ENCODE measurements at places on chromosomes 2 and 18. TPM values are rescaled to one million over a fixed set of nuclear protein-coding genes. Genes with fewer than 3 reads are reported as not detected.
A peak's percentile ranks its signal among the peaks of the same experiment; 100 is the strongest.

DNA sequence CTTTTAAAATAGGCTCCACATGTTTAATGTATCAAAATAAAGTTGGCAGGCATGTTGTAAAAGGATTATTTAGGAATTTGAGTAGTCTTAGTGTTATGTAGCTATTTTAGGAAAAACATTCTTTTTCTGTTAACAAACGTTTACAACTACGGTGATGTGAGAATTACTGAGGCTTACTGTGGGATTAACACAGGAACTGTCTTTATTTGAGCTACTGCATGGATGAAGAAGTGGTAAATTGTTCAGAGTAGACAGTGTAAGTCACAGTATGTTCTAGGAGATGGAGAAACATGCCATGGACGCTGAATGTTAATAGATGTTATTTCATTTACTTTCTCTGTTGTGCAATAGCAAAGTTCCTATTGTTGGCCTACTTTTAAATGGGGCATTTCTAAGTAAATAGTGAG lies 1.6 kb downstream of the PPM1B start:
- DNase-seq: no peak

FLACC1 gene
- 0.32 TPM for total RNA-seq

GRCh38 chr2:32258242-32258641 lies 6.4 kb downstream of the NLRC4 start:
- no peak for DNase-seq

DNA sequence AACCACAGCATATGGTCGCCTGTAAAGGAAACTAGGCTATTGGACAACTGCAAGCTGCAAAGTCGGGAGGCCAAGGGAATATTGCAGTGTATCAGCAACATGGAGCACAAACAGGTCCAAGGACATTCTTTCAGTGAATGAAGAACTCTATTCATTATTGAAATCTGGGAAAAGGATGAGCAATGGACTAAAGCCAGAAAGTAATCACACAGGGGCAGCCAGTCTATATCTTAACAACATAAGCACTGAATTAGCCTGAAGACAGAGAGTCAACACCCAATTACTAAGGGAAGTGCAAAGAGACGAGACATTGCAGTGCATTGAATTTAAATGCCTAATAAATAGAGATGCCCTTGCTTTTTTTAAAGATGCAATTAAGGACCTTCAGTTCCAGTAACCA lies 615.5 kb upstream of the SETBP1 start:
- DNase-seq: no peak

DNA sequence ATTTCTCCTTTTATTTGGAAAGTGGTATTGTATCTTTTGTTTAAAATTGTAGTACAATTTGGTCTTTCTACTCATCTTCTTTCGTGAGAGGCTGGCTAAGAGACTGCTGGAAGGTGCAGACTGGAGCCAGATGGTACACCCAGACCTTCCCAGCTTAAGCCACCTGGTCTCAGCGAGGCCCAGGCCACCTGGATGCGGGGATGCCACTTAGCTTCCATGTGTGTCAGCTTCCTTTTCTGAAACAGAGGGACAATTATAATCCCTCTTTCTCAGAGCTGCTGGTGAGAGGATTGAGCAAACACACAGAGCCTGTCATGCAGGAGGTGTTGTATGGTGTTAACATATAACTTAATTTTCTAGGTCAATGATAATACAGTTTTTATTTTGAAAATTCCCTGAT lies 17.4 kb downstream of the FARP2 start:
- no peak for DNase-seq

KIAA2012 gene
- 0.11 TPM for total RNA-seq

TUBA4B gene
- total RNA-seq: not detected

GRCh38 chr18:23103449-23103848 lies 31.8 kb upstream of the CABLES1 start:
- no peak for DNase-seq

- DNase-seq: no peak
Observed at GRCh38 chr2:215736653-215737290, 276.6 kb downstream of the MREG start.

GRCh38 chr2:219059725-219060682 lies 717 bp downstream of the IHH start:
- no peak for DNase-seq

FNDC4 gene
- total RNA-seq: 18.1 TPM

GRCh38 chr18:56321470-56321869 lies 316.9 kb downstream of the TXNL1 start:
- no peak for DNase-seq

GRCh38 chr2:219099329-219099728 lies 38.6 kb upstream of the IHH start:
- no peak for DNase-seq

PID1 gene
- total RNA-seq: 38.4 TPM

DNA sequence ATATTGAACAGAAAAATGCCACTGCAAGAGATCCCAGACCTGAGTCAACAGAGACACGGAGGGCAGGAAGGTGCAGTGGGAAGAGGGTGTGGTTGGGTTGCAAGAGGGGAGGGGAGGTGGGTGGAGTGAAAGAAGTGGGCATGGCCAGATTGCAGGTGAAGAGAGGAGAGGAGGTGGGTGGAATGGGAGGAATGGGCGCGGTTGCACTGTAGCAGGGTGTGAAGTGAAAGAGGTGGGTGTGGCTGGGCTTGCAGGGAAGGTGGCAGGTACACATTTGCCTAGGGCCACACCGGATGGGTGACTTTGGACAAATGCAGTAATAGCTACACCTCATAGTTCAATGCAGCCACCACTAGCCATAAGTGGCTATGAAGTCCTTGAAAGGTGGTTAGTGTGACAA lies 71.1 kb downstream of the DOCK10 start:
- DNase-seq: no peak

C2orf80 gene
- not detected for total RNA-seq

IHH gene
- total RNA-seq: not detected

GRCh38 chr2:134791616-134792015 lies 46.8 kb upstream of the ACMSD start:
- no peak for DNase-seq

GRCh38 chr2:11482473-11483035 lies 16.6 kb upstream of the E2F6 start:
- DNase-seq: no peak

TBC1D8 gene
- 17.8 TPM for total RNA-seq

GRCh38 chr2:142130111-142131009 lies 456 bp downstream of the LRP1B start:
- DNase-seq: no peak

DNA sequence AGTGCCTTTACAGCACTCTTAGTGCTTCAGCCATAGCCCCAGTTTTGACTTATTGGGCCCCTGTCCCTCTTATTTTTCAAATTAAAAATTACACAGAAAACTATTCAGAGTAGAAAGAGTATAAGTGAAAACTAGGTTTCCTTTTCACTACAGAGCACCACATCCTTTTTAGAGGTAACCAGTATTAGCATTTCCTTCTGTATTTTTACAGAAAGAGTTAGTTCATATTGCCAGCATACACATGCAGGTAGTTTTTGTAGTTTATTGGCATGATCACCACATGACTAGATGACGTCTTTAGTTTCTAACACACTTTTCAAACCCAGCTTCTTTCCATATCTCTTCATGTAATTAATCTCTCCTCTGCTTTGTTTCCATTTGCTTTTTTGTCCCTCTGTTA lies 66.4 kb downstream of the UBE2E3 start:
- DNase-seq: no peak

GRCh38 chr2:187709065-187709464 lies 154.8 kb upstream of the TFPI start:
- no peak for DNase-seq

TTN gene
- 7.6 TPM for total RNA-seq

DNA sequence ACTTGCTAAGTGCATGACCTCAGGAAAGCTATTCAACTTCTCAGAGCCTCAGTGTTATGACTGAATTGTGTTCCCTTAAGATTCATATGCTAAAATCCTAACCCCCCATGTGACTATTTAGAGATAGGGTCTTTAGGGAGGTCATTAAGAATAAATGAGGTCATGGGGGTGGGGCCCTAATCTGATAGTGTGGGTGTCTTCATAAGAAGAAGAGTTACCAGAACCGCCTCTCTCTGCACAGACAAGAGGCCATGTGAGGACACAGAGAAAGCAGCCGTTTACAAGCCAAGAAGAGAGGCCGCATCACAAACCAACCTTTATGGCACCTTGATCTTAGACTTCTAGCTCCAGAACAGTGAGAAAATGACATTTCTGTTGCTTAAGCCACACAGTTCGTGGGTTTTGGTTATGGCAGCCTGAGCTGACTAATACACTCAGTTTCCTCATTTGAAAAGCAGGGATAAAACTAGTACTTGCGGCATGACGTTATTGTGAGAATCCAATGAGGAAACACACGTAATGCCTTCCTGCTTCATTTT lies 9.9 kb downstream of the SH2D6 start:
- DNase-seq: no peak

DNA sequence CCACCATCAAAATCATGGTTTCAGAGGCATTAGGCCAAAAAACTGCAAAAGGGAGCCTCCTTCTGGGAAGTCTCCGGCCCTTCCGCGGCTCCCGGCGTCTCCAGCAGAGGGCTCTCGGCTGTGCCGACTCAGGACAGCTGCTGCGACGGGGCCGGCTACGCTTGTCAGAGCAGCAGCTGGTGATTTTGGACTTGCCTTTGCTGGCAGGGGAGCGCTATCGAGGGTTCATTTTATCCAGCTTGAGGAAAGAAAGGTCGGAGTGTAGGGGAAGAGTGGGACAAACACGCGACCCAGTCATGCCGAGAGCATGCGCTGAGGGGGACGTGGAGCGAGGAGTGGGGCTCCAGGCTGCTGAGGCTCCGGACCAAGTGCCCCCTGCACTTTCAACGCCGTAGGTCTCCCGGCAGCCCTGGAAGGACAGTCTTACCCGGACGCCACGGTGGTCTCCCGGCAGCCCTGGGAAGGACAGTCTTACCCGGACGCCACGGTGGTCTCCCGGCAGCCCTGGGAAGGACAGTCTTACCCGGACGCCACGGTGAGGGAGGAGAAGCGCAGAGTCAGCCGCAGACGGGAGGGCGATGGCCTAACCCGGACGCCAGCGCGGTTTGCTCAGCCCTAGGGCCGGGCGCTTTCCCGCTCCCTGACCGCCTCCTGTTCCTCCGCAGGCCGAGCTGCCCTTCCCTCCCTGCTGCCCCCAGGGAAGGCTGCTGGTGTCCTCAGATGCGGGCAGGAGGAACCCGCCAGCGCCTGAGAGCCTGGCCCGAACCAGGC lies 21.7 kb downstream of the DDX18 start:
- DNase-seq: peak; percentile 90

DNA sequence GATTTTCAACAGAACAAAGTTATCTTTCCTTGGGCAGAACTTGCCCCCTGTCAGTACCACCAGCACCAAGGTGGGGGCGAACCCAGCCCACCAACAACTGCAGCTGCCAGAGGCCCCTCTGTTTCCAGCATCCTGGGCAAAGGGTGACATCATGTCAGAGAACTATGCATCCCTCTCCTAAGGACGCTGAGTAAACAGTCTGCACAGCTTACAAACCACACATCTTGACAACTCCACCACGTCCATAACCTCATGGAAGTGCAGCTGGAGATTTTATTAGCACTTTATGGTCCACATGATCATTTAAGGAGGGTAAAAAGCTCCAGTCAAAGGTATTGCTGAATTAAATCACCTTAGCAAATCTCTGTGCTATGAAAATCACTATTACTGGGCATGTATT lies 40.4 kb downstream of the PIEZO2 start:
- no peak for DNase-seq

GRCh38 chr2:85436836-85437487 lies 18.4 kb downstream of the SH2D6 start:
- DNase-seq: no peak

- DNase-seq: peak; percentile 15
Observed at GRCh38 chr2:236010920-236011685, 157.1 kb downstream of the GBX2 start.

MC2R gene
- total RNA-seq: not detected

DNA sequence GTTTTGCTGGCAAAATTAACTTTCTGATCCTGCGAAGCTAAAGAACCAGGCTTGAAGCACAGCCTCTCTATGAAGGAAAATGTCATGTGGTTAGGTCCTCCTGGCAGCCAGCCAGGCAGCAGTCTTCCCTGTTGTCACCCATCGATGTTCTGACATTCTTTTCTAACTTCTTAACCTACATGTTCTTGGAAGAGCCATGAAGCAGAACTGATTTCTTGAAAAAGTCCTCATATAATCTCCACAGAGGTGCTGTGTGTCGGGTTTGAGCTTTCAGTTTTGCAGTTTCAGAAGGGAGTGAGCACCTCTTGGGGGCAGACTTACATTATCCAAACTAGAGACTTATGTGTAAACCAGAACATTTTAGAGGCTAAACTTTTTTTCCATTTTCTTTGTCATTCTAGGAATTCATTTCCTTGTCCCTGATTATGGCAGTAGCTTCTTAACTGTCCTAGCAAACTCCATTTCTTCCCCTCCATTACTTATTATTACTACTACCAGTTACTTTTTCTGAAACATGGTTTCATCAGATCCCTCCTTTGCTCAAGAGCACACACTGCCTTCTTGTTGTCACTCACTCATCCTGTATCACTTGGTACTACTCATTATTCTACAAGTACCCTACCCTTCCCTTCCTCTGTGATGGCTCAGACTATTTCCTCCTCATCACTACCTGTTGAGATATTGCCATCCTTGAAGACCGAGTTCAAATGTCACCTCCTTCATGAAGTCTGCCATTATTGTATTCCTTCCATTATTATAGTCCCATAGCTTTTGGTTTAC lies 31.1 kb downstream of the DOK1 start:
- no peak for DNase-seq

UGT1A9 gene
- not detected for total RNA-seq

DNA sequence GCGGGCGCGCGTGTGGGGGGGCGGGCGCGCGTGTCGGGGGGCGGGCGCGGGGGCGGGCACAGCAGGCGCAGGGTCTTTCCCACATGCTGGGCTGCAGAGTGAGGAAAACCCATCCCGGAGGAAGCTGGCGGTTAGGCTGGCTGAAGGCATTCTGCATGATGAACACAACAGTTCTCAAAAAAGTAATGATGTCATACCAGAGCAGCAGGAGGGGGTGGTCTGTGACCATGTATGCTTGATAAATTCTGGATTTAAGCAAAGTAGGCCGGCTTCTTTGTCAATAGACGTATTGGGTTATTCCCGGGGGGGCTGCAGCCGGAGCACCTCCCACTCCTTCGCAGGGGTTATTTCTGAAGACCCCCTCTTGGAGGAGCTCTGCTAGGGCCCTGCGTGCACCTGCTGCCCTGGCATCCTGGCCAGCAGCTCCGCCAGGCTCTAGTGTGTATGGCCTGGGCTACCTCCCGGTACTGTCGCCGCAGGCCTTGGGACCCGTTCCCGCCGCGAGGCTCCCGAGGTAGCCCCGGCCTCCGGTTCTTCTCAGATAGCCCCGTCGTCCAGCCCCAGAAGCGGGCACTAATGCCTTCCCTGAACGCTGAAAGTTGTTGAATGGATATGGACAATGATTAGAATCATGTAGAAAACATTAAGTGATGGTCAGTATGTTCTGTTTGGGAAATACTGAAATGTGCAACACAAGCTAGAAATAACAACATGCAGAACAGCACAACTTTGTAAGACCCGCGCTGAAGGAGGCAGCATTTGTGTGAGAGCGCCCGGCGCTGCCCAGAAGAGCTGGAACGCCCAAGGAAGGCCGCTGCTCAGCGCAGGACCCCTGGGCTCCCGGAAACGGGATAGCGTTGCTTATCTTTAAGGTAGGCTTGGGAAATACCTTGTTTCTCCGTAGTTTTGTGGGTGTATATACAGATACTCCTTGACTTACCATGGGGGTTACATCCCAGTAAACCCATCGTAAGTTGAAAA lies 101.4 kb upstream of the RAB6C start:
- no peak for DNase-seq

IL36B gene
- total RNA-seq: not detected

RGPD4 gene
- total RNA-seq: not detected

All from ascending aorta (tissue), 2 donors.